Melanocyte of skin (primary cell): ENCODE measurements at places on chromosomes 7 and 10. TPM values are rescaled to one million over a fixed set of nuclear protein-coding genes. Genes with fewer than 3 reads are reported as not detected.

Gene GBX1
- not detected in 2 replicates for total RNA-seq

Gene GIMAP6
- not detected in 2 replicates for total RNA-seq

Gene VWA2
- 0.36 TPM in 1 of 2 replicates, not detected in the other for total RNA-seq

Gene NKX1-2
- under 0.01 TPM in 1 of 2 replicates, not detected in the other for total RNA-seq

Gene MBL2
- total RNA-seq, result under 0.01 TPM in 1 of 2 replicates, not detected in the other

Gene PRR15
- not detected in 2 replicates for total RNA-seq

Gene ELMO1
- 0.69 and 4.4 TPM in 2 replicates for total RNA-seq

Gene TET1
- total RNA-seq, result 4.8 and 9.5 TPM in 2 replicates

Gene DENND2A
- 11.3 and 13.8 TPM in 2 replicates for total RNA-seq

Gene CDHR3
- total RNA-seq, result 3.7 and 10.5 TPM in 2 replicates

Gene HPSE2
- total RNA-seq, result 1.8 and 2.4 TPM in 2 replicates

Gene CCM2
- total RNA-seq, result 37.3 and 37.5 TPM in 2 replicates

Gene MAGI2
- total RNA-seq, result 9.3 and 15.3 TPM in 2 replicates

Gene CUBN
- 0.69 and 5.8 TPM in 2 replicates for total RNA-seq

Gene TRPV6
- total RNA-seq, result not detected in 2 replicates

Gene UNCX
- total RNA-seq, result not detected in 2 replicates

Gene SEPHS1
- 25.8 and 31.0 TPM in 2 replicates for total RNA-seq

Gene PSTK
- total RNA-seq, result 4.5 and 6.9 TPM in 2 replicates
